Calu3 (cell line): ENCODE measurements at places on chromosomes 1 and 21. TPM values are rescaled to one million over a fixed set of nuclear protein-coding genes. Genes with fewer than 3 reads are reported as not detected.

Gene TRAF3IP3
- not detected in 2 replicates for total RNA-seq

Gene WDR64
- not detected in 2 replicates for total RNA-seq

Gene AGBL4
- total RNA-seq, result not detected in 2 replicates

Gene TMEM52
- 0.64 and 1.1 TPM in 2 replicates for total RNA-seq

Gene FGR
- total RNA-seq, result not detected in 2 replicates

Gene LCE1E
- not detected in 2 replicates for total RNA-seq

Gene CRNN
- total RNA-seq, result not detected in 2 replicates

Gene CCDC24
- 19.7 and 20.2 TPM in 2 replicates for total RNA-seq

GRCh38 chr21:16264319-16264718 is 534.5 kb downstream of the USP25 start:
- DNase-seq, result no peak

- DNase-seq, result no peak
Measured at GRCh38 chr1:85151446-85151845, 49.4 kb downstream of the SYDE2 start.

DNA sequence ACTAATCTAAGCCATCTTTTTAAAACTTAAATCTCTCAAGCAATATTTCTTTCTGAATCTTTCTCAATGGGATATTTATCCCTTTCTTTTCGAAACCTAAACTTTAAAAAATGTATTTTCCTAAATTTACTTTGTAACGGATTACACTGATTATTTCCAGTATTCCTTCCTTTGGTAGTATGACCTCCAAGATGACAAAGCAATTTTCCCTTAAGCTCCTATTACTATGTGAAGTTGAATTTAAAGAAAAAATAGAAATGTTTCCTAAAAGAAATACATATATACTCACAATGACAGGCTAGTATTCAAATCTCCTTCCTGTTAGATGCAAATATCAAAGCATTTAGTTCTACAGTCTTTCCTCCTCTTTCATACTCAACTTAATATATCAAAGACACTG is 15.8 kb downstream of the SCAF4 start:
- no peak for DNase-seq

DNA sequence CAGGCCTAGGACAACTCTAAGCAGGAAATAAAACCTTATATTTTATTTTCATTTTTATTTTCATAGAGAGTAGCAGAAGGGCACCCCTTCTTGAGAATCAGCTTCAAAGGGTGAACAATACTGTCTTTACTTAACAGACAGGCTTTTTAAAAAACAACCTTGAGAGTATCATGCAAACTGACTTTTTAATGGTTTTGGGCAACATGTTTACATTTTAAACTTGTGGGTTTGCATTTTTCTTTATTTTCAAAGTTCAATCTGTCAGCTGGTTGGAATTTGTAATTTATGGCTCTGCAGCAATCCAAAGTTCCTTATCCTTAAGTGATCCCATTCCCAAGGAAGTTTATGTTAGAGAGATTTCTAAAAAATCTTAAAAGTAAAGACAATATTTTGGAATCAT is 392.3 kb upstream of the ADAMTS5 start:
- DNase-seq, result no peak

DNA sequence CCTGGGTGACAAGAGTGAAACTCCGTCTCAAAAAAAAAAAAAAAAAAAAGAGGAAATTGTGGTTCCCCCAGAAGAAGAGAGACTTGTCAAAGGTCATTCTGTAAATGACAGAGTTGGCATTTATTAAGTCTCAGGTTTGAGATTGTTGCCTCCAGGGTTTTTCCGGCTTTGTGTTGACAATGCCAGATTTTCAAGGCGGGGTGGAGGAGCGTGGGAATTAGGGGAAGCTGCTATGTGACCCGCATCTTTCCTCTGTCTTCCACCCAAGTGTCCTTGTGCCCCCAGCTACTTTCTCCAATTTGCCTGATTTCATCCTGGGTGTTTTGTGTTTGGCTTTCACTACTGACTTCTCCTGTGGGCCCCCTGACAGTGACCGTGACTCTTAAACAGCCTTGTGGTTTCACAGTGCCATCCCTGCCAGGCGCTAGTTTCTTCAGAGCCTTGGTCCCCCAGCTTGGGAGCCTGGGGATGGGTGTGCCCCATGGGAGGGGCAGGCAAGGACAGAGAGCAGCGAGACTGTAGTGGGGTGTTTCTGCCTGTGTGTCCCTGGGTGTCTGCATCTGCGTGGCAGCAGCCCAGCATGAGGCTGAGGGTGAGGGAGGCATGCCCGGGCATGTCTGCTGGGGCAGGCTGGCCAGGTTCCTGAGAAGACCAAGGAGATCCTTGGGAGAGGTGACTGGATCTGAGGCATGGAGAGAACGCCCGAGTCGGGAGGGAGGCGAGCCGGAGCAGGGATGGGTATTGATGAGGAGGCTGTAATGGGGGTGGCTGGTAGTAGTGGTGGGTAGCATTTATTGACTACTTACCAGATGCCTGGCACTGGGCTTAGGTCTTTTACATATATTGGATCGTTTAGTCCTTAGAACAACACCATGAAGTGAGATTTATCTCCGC is 46.3 kb downstream of the IER5 start:
- peak; percentile 52 for DNase-seq

DNA sequence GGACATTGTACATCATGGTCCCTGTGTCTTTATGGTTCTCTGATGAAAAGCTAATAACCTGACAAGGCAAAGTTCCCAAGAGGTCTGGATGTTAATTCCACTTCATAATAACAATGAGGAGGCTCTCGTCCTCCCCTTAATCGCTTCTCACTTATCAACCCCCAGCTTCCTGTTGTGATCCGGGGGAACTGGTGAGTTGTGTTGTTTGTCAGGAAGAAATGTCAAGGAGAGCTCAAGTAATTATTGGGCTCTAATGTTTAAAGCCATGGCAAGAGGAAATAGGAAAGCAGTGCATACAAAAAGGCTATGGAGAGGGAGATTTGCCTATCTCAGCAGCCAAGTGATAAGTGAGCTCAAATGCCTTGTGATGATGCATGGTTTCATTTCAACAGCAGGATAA is 42.8 kb upstream of the RASAL2 start:
- no peak for DNase-seq
